ENCODE measurements at places on chromosomes 7 and 10.

GRCh38 chr7:91846436-91846835 is 34.1 kb downstream of the MTERF1 start:
- no peak for DNase-seq

DNA sequence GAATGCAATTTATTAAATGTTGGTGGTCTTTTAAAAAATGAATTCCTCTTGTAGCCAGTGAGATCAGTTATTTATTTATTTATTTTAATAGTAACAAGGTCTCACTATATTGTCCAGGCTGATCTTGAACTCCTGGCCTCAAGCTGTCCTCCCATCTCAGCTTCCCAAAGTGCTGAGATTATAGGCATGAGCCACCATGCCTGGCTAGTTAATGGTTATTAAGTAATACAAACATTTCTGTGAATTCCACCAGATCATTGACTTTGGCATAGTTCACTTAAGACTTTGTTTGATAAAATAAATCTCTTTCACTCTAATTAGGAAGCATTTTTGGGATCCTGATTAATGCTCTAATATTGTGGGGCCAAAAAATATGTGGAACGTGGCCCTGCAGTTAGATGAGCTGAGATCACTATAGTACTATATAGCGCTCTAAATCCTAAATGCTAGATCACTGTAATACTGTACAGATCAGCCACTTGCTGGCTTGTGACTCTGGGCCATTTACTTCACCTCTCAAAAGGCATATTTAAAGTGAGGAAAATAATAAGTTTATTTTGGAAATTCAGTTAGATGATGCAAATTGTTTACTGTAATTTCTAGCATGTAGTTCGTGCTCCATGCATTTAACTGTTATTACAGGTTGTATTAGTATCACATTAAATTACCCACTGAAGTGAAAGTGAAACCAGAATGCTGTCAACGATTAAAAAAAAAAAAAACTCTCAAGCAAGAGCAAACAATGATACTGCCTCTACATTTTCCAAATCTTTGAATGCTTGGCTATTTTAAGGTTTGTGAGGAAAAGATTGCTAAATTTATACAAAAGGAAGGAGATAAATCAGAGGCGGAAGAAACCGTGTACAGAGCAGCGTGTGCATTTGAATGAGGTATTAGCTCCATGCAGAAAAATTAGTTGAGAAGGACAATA is 15.9 kb upstream of the FAS start:
- no peak for DNase-seq

DNA sequence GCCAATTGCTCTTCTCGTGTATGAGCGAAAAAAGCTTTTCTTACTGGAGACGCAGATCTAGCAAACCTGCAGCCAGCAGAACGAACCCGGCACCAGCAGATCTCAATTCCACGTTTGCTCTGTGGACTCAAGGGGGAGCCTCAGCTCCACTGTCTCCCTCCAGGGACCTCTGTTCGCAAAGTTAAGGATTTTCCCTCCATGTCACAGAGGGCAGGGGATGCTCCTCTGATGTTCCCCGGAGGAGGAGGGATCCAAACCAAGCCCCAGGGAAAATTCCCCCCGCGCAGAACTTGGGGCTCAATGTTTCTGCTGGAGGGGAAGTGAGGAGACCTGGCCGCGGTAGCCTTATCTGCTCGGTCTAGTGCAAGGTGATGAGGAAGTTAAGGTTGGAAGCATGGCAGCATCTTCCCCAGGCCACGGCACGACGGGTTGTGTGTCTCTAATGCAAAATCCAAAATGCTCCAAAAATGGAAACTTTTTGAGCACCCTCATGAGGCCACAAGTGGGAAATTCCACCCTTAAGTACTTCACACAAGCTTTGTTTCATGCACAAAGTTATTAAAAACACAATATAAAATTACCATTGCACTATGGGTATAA is 9.0 kb downstream of the IQCE start:
- no peak for DNase-seq

DNA sequence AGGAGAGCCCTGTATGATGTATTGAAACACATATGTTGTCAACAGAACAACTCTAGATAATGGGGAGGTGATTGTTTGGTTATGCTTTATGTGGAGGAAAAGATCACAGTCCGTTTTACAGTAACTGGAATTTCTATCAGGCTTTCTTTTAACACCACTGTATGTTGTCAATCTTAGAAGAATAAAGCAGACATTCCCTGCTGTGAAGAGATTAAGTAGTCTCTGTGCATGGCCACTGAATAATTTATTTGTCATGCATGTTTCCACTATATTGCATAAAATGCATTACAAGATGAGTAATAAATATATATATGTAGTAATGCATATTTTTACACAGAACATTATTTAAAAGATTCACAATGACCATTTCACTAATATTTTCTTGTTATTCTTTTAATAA is 440.0 kb downstream of the ANKRD7 start:
- no peak for DNase-seq

GRCh38 chr7:141202535-141202934 is 128.7 kb downstream of the TMEM178B start:
- DNase-seq = no peak

DNA sequence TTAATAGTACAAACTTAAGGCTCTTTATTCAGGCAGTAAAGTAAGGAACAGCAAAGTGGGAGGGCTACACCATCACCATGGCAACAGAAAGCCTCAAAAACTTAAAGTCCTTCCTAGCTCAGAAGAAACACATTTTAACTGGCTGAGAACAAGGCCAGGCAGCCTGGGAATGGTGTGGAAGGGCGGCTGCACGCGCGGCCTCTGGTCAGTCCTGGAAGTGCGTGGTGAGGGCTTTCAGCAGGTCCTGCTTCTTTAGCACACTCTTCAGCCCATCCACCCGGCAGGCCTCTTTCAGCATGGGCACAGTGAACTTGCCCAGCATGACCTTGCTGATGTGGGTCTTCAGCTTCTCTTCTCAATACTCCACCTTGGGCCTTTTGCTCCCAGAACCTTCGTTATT is 133.0 kb downstream of the CYP26A1 start:
- DNase-seq = no peak

Measured in GM04503 (cell line).